NK-92 treated with Interleukin-12 subunit alpha and Interleukin-12 subunit beta, amount 100 ng/mL, for 24 hours (cell line): ENCODE measurements at places on chromosomes 3 and 15.

DNA sequence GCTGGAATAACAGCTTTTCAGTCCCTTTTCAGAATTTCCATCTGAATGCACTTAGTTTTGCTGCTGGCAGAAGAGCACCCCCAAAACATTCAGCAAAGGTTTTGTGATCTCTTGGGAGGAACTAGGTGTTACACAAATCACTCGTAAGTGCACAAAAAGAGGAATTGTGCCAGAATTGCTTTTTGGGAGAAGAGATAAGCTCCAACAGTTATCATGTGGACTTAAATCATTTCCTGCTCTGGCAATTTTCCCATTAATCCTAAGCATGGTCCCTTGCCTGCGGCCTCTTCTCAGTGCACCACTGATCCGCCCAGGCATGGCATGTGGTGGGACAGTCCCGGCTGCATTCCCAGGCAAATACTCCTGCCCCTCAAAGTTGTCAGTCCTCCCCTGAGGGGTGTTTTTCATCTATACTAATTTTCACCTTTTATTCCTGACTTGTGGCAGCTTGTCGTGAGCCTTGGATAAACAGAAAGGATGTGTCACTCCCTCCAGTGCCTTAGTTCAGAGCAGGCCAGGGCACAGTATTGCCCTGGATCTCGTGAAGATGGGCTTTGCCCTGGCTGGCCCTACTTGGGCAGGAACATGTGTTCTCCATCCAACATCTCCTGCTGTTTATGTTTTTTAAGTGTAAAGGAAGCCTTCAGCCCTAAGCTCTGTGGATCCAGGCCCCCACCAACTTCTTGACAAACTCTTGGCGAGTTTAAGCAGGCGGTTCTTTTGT, 44.6 kb upstream of the VILL start:
- no peak for DNase-seq

- no peak for DNase-seq
Measured at GRCh38 chr15:45594319-45594718, 7.1 kb downstream of the BLOC1S6 start.

GRCh38 chr3:156448300-156448699, 106.6 kb downstream of the SSR3 start:
- no peak for DNase-seq

GRCh38 chr3:49750056-49750455, 26.3 kb upstream of the GMPPB start:
- no peak for DNase-seq

DNA sequence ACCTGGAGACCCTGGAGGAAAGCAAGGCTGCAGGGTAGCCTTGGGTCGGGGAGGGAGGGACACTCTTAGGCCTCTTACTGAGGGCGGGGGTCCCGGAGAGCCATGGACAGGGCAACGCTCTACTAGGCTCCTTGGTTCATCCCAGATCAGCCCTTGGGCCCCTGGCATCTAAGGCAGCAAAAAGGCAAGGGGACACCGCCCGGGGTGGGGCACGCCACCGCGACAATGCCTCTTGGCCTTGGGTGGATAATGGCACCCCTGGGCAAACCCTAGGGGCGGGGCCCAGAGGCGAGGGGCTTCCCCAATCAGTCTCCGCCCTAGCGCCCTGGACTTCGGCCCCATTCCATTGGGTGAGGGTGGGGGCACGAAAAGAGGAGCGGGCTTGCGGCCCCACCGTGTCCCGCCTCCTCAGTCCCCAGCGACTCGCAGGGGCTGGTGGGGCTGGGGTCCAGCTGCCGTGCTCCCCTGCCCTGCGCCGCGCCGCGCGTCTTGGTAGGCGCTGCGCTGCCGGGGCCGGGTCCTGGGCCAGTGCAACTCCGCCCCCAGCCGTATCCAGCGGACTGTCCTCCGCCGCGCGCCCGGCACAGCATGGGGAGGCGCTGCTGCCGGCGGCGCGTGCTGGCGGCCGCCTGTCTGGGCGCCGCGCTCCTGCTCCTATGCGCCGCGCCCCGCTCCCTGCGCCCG, at the start of gene CHST13:
Gene CHST13 (plus strand): TSS at position 411 of the 684 bp plus-strand sequence. CDS start 178 bp downstream, at position 589.
- no peak for DNase-seq
